Fibroblast of pulmonary artery (primary cell): ENCODE measurements at places on chromosomes 6 and 20.
A peak's percentile ranks its signal among the peaks of the same experiment; 100 is the strongest.

- DNase-seq = peak; percentile 22
Measured at GRCh38 chr6:100488244-100488643, 23.5 kb upstream of the SIM1 start.

- DNase-seq = no peak
Measured at GRCh38 chr6:155388591-155388990, 67.0 kb downstream of the NOX3 start.

GRCh38 chr20:4949833-4950178, 51.5 kb downstream of the SLC23A2 start:
- peak; percentile 70 for DNase-seq

GRCh38 chr6:158707821-158708195, 58.0 kb downstream of the SYTL3 start:
- DNase-seq = peak; percentile 14

DNA sequence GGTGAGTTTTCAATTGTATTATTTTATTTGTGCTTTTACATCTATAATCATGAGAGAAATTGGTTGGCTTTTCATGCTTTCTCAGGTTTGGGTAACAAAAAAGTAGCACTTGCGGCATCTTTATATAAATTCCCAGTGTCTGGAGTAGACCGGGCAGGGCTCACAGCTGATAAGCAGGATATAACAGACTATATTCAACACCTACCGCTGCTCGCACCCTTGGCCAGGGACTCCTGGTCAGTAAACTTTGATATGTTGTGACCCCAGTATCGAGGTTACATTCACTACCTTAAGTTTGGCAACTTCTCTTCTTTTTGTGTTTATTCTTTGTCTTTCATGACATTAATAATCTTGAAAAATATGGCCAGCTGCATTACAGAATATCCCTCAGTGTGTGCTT, 343.4 kb downstream of the TBC1D32 start:
- DNase-seq = no peak

GRCh38 chr6:5457983-5458683, 196.8 kb downstream of the FARS2 start:
- DNase-seq = no peak

- DNase-seq = no peak
Measured at GRCh38 chr6:83006270-83006905, 59.3 kb downstream of the UBE3D start.

DNA sequence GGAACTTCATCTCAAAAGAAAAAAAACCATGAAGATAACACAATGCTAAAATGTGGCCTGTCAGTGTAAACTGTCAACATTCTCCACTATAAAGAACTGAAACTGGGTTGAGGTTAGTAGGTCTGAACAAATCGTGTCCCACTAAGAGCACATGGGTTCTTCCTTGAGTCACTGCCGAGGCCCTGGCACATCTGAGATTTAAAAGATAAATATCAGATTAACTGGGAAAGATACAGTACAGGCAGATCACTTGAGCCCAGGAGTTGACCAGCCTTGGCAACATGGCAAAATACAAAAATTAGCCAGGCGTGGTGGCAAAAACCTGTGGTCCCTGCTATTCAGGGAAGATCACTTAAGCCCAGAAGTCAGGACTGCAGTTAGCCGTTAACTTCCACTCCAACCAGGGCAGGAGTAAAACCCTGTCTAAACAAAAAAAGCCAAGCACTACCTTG, 5.6 kb downstream of the EEF1A1 start:
- no peak for DNase-seq

- peak; percentile 11 for DNase-seq
Measured at GRCh38 chr20:3658716-3659491, 4.3 kb downstream of the GFRA4 start.

DNA sequence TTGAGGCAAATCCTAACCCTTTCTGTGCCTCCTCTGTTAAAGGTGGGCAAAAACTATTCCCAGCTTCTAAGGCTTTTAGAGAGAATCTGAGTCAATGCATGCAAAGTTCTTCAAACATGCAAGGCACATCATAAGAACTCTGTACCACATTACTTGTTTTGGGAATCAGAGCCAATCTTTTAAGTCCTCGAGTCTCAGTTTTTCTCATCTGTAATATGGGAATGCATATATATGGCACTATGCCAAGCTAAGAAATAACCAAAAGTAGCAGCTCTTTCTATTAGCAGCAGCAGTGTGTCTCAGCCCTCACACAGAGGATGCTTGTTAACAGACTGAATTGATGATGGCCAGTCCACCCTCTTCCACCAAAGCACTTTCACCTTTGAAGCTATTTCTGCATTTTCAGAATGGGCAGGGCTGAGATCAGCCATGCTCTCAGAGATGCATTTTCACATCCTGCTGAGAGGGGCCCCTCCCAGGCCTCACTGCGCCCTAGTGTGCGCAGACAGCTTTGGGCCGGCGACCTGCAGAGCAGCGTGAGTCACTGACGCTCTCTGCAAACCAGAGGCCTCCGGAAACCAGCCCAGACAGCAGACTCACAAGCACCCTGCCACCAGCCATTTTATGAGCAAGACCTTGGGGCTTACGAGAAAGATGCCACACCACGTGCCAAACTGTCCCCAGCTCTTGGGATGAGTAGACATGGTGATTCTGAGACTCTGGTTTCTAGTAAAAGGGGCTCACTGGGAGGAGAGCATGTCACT, 138.0 kb downstream of the NFATC2 start:
- peak; percentile 44 for DNase-seq

GRCh38 chr20:3275966-3276679, 37.1 kb upstream of the SLC4A11 start:
- peak; percentile 32 for DNase-seq

GRCh38 chr20:9100691-9101090, 31.8 kb downstream of the PLCB4 start:
- no peak for DNase-seq

- DNase-seq = no peak
Measured at GRCh38 chr6:33967966-33968724, 164.3 kb upstream of the MLN start.

- no peak for DNase-seq
Measured at GRCh38 chr6:169112483-169113320, 140.9 kb downstream of the THBS2 start.

DNA sequence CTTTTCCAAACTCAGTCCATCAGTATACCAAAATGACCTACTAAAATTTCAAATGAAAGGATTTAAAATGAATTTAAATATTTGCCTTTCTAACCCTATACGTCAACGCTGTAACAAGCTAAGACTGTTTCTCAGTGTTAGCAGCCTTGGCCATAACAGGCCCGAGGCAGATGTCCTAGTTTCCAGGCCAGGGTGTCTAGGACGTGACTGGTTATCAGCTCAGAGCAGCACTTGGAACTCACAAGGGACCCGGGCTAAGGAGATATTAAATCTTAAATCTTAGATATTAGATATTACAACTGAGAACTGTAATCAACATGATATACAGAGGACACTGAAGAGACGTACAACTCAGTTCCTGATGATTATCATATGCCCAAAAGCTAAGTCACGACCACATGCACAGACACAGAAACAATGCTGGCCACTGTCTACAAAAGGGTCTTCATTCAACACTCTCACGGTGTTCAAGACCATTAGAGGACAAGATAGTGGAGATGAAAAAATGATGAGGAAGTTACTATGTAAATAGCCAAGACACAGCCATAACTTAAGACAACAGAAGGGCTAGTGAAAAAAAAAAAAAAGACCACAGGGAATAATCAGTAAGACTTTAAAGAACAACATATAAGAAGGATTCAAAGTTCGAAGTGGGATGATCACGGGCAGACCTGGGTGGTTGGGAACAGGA, at the start of gene CLDN20:
Gene CLDN20, plus strand, starts transcription at position 641 of the 691 bp plus-strand sequence. CDS start 11,707 bp downstream, outside the sequence.
- no peak for DNase-seq

- no peak for DNase-seq
Measured at GRCh38 chr20:38205001-38205400, 39.9 kb upstream of the TGM2 start.

- peak; percentile 83 for DNase-seq
Measured at GRCh38 chr6:154448448-154449096, 61.9 kb downstream of the CNKSR3 start.

DNA sequence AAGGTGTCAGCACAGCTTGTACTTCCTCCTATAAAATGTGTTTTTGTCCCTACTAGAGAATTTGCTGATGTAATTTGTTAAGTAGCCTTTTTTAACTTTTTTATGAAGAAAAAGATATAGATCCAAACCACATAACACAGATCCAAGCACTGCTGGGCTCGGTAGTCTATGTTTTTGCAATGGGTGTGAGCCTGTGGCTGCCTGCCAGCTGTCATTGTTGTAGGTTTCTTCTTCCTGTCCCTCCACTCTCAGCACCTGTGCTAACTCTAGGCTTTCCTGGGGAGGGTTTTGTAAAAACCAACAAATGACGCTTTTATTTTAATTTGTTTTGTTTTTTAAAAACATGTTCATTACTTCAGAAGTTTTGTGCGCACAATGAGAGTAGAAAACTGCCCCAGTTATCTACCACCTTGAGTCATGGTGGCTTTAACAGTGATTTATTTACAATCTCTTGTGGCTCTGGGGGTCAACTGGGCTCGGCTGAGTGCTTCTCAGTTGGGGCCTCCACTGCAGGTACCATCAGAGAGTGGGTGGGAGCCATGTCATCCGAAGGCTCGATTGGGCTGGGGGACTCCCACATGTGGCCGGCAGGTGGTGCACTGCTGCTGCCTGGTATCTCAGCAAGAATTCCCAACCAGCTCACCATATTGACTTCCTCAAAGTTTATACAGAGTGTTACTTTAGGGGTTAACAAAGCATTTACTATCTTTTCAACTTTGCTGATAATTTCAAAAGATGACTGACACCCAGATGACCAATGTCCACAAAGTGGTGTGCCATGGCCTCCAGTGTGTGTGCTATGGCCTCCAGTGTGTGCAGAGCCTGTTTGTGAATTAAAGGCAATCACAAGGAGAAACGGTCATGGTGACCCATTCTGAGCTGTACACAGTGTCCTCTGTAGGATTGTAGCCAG, 3.0 kb upstream of the CCR6 start:
- DNase-seq = no peak

DNA sequence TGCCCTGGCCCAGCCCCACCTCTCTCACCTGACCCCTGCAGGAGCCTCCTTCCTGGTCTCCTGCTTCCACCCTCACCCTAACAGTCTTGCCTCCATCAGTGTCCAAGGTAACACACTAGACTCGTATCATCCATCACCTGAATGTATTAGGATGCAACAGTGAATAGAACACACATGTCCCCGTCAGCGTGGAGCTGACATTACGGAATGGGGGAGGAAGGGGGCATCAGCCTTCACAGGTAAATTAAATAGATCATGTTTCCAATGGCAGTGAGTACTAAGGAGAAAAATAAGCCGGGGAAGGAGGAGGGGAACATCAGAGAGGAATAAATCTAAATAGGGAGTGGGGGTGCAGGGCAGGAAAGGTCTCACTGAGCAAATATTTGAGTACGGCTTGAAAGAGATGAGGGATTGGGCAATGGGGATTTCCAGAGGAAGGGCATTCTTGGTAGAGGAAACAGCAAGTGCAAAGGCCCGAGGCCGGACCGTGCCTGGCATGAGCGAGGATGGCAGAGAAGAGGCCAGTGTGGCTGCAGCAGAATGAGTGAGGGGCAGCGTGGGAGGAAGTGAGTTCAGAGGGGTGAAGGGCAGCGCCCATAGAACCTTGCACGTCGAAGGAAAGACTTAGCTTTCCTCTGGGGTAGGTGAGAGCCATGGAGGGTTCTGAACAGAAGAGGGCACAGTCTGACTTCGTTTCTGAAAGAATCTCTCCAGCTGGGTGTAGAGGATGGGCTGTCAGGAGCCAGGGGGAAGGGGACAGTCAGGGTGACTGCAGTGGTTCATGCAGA, 110.1 kb upstream of the PTPN1 start:
- peak; percentile 63 for DNase-seq

DNA sequence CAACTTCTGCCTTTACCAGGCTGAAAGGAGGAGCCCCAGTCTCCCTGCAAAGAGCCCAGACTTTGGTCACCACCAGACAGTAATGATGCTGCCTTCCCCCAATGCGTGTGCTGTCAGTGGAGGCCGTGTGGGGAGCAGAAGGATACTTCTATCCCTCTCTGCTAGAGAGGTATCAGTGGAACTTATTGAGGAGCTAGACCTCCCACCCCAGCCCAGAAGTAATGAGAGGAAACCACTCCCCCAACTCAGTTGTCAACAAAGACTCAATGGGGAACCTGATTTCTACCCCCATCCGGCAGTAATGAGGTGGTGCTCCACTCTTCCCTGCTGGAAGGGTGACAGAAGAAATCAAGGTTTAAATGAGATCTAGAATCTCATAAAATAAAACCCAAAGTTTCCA, 4.4 kb upstream of the WFDC8 start:
- no peak for DNase-seq

DNA sequence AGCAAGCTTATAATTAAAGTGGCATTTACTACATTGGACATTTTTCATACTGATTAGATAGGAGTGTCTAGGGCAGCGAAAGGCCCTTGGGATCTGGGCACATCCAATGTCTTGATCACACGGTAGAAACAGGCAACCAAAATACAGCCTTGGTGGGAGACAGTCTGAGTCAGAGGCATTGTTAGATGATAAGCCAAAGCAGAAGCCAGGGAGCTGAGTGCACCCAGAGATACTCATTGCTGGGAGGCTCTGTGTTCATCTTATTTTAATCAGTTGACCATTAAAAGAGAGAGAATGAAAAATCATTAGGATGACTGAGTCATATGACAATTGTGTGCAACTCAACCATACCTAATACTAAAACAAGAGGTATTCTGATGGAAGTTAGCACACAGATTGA, 109.5 kb downstream of the LCA5 start:
- DNase-seq = no peak

- DNase-seq = peak; percentile 54
Measured at GRCh38 chr20:4045741-4046140, 30.4 kb upstream of the RNF24 start.
